Activated naive CD4-positive, alpha-beta T cell treated with anti-CD3 and anti-CD28 coated beads, Interleukin-2, amount 50 U/mL, for 72 hours (primary cell): ENCODE measurements at places on chromosomes 16 and 17.

DNA sequence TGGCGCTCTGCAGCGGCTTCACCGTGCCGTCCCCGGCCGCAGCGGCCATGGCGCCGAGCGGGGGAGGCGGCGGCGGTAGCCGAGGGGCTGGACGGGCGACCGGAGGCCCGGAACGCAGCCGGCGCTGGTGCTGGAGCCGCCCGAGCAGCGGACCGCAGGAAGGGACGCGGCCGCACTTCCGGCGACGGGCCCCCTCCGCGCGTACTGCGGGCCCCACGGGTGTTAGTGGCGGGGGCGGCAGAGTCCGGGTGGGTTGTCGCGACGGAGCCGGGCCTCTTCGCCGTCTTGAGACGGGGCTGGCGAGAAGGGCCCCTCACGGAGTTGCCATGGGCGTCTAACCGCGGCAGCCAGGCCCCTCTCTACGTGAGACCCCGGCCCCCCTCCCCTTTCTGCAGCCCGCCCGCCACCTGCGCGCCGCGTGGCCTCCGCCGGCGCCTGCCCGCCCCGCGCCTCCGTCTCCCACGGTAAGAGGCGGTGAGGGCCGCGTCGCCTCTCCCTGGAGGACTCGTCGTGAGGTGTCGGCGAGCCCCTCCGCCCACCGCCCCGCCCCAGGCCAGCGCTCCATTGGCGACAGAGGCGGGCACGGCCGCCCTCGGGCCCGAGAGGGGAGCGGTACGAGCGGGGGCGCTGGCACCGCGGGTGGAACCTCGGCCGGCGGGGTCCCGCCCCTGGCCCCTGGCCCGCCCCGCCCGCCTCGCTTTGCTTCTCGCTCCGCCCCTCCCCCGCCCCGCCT, at the start of the genes VPS9D1 and ZNF276:
Gene VPS9D1, minus strand, starts transcription at position 86 of the 733 bp plus-strand sequence. Its CDS starts 37 bp downstream, at position 49.
Gene ZNF276, plus strand, starts transcription at position 725 of the 733 bp plus-strand sequence. CDS start 104 bp downstream, outside the sequence.
- DNase-seq = peak; percentile 79

DNA sequence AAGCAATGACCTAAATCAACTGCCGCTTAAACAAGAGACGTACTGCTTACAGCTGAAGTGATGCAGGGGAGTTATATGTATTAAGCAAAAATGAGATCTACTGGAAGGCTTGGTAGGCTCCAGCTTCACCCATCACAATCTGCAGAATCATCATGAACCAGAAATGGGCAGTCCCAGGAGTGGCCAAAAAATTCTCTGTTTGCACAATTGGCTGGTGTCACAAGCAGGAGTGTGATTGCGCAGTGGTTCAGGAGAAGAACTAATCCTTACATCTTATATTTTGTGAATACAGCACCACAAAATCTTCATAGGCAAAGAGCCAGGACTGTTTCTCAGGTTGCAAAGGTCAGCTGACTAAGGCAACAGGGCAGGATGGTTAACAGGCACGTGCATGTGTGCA, 75.9 kb downstream of the CES1 start:
- DNase-seq = no peak

DNA sequence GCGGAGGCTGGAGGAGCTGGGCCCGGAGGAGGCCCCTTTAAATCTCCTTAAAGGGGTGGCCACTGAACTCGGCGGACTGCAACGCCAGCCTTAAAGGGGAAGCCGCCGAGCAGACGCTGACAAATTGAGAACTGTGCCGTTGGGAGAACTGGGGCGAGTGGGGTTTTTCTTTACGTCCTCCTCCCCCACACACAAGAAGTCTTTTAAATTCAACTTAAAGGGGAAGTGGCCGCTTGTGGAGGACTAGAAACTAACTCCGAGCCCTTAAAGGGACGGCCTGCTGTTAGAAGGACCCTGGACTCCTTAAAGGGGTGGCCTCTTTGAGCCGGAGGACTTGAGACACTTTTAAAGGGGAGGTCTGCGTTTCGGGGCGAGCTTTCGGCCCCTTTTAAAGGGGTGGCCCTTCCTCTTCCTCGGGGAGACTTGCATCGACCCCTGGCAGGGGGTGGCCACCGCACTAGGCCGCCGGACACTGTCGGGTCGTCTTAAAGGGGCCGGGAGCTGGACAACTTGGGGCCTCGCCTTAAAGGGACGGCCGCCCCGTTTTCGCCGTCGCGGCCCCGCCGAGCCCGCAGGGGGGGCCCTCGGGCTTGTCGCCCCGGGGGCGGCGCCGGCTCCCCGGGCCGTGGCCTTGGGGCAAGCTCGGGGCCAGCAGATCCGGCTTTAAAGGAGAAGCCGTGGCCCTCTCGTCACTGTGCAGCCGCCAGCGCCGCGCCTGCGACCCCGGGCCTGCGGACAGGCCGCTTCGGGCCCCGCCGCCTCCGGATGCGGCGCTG, 688 bp downstream of the FBRS start:
- peak; percentile 97 for DNase-seq

DNA sequence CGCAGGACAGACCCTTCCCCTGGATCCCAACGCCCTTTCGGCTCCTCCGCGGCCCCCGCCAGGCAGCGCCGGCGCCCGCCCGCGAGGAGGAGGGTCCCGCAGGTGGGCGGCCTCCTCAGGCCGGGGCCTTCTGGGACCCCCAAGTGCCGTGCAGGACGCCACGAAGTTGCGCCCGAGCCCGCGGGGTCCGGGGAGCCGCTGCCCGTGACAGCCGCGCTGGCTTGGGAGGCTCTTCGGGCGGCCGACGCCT, 504 bp downstream of the ERN1 start:
- DNase-seq = peak; percentile 39

- no peak for DNase-seq
These were observed 6.6 kb downstream of the WDR81 start for GRCh38 chr17:1731194-1731506.
